ENCODE measurements at places on chromosomes 7 and 10. TPM values are rescaled to one million over a fixed set of nuclear protein-coding genes. Genes with fewer than 3 reads are reported as not detected.

The TFPI2 gene
- 0.96 TPM for total RNA-seq

- no peak for DNase-seq
These were observed 19.2 kb downstream of the DUSP5 start for GRCh38 chr10:110516815-110517492.

DNA sequence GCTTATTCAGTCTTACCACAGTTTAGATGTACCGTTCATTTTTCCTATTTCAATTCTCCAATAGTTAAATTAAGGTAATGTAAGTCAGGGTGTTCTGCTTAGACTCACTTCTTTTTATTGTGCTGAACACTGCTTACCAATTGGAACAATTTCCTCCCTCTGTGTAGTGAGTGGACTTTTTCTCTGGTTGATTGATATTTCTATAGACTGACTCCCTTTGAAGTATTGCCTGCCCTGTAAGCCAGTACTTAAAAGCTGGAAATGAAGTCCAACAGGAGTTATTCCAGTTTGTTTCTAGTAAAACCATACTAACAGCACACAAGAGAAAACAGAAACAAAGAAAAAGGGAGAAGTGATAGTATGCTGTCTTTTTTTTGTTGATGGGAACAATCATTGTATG, 1674.9 kb downstream of the REEP3 start:
- no peak for DNase-seq

The CHN2 gene
- 0.86 TPM for total RNA-seq

All from B cell (primary cell).